Stimulated activated CD8-positive, alpha-beta memory T cell treated with anti-CD3 and anti-CD28 coated beads, Interleukin-4, amount 100 ng/mL, for 1 hour (primary cell): ENCODE measurements at places on chromosomes 12 and 14.

DNA sequence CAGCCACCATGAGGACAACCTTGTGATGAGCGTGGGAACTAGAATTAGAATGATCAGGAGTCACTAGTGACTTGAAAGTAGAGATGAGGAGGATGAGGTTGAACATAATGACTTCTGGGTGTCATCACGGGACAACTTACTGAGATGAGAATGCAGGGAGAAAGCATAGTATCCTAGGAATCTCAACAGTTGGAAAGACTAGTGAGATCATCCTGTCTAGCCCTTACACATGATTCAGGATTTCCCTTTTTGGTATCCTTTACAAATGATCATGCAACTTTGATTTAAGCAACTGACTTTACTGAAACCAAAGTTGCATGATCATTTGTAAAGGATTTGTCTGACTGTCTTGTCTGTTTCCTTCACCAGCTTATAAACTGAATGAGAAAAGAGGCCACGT, 51.8 kb upstream of the HIF1A start:
- DNase-seq, result no peak

- DNase-seq, result no peak
Observed at GRCh38 chr14:62158779-62159178, 396.6 kb downstream of the SNAPC1 start.

DNA sequence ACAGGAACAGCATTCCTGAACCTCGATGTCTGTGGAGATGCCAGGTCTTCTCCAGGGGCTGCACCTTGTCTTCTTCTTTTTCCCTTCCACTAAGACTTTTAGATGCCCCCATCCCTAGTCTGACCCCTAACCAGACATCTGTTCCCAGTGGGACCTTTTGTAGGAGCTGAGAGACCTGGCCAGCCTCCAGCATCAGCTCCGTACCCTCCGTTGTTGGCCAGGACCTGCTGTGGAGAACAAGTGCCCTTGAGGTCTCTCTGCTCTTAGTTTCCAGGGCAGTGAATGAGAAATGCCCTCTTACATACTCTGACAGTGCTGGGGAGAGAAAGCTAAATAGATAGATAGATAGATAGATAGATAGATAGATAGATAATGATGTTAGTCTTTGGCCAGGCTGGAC, 16.8 kb upstream of the SDR39U1 start:
- no peak for DNase-seq

DNA sequence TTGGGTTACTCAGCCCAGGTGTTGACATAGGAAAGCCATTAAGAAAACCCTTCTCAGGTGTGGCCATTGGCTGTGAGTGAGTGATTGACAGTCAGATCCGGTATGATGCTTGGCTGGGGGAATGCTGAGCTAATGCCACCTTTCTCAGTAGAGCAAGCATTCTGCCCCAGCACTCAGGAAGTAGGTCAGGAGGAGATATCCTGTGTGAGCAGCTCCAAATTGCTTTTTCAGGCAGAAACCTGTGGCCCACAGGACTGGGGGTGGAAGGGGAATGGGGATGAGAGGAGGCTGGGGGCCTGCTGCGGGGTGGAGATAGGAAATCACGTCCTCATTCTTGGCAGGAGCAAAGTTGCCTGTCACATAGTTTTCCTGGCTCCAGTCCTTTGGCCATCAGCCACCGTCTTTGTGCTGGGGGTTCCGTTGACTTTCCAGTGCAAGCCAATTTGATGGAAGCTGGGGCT, 55.7 kb downstream of the NINJ2 start:
- DNase-seq, result no peak

DNA sequence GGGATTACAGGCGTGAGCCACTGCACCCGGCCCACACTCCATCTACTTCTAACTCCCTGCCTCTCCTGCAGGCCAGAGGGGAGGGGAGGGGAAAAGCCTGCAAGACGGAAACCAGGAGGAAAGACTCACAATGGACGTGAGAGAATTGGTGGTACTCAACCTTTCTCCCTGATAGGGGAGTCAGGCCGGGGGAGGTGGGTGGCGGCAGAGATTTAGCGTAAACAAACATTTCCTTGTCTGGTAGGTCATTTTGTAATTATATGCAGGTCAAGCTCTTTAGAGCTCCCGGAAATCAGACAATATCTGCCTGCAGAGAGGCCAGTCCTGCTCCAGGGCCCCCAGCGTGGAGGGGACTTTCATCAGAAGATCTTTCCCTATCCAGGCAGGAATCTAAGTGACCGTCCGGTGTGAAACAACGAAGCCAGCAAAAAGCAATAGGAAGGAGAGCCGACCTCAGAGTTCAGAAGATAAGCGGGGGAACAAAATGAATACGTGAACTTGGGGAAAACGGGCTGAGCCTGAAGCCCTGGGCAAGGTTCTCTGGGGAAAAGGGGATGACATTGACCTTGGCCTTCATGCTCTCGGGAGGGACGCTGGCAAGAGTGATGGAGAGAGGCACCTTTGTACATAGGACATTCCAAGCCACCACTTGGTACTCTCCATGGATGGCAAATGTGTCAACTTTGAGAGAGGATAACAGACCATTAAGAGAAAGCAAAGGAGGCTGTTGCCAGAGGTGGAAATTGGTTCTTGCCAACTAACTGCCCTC, 62.3 kb downstream of the SPRING1 start:
- DNase-seq, result no peak

DNA sequence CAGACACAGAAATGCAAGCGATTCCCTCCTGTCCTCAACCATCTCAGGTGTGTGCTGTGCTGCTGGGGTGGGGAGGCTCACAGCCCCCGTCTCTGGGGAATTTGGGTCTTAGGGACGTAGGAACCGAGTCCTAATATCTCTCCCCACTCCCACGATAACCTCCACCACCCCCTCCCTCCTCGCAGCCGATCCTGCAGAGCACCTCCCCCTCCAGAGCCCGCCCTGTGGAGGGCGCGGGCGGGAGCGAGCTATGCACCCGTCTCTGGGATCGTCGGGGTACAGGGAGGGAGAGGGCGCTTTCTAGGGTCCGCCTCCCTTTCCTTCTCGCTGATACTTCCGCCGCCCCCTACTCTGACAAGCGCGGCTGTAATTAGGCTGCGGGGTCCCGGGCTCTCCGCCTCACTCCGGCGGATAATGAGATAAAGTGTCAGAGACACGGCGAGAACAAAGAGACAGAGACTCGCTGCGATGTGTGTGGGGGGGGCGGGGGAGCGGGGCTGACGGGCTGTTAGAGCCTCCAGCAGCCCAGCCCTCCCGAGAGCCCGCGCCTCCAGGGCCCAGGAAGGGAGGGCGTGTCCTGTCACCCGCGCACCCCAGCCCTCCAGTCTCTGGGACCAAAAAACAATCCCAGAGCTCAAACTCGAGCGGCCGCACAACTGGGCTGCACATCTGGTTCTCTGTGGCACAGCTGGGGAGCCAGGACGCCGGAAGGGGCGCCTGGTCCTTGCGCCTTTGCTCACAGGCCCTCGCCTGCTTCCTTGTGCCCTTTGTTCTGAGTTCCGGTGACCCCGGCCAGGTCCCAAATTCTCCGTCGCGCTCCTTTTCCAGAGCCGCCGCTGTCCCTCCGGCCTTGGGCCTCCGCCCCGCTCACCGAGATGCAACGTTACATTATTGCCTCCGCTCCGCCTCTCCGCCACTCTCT, 8.7 kb downstream of the SHMT2 start:
- DNase-seq, result no peak

- no peak for DNase-seq
Observed at GRCh38 chr14:69289811-69290520, 30.0 kb downstream of the GALNT16 start.

DNA sequence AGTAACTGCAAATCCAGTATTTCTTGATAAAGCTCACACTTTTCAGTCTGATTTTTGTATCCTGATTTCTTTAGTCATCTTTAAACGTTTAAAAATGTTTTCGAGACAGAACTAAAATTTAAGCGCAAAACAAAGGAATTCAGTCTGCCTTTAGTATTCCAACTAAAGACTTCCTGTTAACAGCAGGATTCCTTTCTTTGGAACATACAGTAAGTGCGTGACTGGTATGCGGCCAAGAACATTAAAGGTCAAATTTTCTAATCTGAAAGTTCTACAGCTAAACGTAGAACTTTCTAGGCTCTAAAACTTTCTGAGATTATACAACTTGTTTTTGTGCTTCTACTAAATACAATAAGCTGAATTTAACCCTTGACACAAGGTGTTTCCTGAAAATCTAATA, 9.9 kb downstream of the SAV1 start:
- DNase-seq, result no peak

DNA sequence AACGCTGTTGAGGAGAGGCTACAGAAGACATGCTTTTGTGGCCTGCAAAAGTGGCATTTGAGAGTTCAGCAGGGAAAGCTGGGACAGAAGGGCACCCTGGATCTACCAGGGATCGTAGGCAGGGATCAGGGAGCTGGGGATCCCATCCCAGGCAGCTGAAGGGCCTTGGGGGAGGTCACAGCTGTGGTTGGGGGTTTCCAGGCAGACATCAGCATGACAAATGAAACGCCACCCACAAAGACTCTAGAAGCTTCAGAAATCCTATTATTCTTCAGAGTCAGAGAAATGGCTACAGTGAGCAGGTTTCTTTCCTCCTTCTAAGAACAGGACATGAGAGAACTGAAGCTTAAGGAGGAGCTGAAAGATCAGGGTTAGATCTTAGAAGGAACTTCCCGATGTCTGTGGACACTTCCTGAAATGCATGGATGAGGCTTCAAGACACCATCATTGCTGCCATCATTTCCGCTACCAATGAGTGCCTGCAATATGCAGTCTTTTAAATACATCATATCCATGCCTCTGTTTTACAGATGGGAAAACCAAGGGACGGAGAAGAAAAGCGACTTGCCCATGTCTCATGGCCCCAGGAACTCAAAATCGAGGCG, 104.3 kb downstream of the RBM19 start:
- no peak for DNase-seq

- DNase-seq, result no peak
Observed at GRCh38 chr12:28618171-28618570, 427.9 kb downstream of the CCDC91 start.

DNA sequence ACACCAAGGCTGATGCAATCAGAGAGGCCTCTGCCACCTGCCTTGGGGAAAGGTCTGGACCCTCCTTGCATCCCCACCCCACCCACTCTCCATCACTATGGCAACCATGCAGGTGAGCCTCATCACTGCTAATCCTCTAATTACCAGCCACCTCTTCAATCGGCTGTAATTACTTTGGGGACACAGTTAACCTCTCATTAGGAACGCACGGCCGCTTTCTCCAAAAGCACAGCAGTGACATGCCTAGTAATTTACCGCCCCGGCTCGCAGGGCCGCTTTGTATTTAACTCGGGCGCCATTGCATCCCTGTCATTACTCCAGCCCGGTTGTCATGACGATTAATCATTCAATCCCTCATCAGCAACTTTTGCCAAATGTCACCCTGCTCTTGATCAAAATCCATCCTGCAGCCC, 36.3 kb upstream of the FAM222A start:
- DNase-seq, result no peak

DNA sequence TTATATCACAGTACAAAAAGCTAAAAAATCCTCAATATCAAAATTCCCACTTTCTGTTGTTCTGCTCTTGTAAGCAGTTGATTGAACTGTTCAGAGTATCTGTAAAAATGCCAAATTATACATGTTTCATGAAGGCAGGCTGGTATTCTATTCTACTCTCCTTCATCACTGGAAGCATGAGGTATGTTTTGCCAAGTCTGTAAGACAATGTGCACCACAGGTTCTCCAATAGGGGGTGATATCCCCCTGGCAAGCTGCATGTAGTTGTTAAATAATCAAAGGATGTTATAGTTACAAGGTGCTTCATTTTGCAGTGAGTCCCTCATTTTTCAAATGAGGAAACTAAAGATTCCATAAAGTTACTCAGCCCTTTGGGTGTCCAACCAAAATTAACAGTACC, 15.1 kb upstream of the NEK9 start:
- DNase-seq, result no peak

- no peak for DNase-seq
Observed at GRCh38 chr14:59277659-59278058, 89.2 kb downstream of the DAAM1 start.

DNA sequence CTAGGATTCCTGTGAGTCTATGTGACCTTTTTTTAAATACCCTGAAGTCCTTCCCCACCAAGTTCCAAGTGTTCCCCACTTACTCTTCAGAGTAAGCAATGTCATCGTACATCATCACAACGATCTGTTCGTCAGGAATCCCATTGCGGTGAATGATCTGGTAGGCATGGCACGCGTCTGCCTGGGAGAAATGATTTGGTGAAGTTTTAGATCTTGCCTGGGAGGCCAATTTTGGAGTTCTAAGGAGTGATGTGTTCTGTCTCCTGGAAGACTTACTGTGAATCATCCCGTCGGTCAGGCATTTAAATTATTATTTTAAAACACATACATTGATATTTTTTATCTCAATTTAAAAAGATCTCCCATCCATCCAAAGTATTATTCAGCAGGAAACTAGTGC, 29.8 kb downstream of the LGMN start:
- no peak for DNase-seq

DNA sequence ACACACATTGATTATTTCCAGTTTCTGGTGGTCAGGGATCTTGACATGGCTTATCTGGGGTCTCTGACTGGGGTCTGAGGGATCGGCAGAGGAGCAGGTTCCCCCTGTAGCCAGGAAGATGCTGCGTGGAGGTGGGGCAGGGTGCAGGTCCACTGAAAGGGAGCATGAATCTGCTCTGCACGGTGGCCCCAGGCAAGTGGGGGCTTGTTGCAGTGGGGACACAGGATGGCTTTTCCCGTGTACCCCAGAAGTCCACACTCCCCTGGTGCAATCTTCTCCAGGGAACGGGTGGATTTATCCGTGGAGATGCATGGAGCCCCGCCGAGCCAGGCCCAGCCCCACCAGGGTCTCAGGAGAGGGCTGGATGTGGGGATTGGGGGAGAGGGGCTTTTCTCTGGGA, 210.4 kb upstream of the C14orf180 start:
- DNase-seq, result no peak

DNA sequence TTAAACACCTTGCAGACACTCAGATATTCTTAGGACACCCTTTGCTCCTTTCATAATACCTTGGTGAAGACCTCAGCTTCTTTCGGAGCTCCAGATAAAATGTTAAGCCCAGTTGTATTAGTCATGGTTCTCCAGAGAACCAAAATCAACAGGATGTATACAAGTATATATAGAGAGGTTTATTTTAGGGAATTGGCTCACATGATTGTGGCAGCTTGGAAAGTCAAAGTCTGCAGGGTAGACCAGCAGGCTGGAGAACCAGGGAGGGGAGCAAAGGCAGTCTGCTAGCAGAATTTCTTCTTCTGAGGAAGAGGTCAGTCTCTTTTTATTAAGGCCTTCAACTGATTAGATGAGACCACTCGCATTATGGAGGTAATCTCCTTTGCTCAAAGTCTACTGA, 6.9 kb upstream of the IGF1 start:
- DNase-seq, result no peak

GRCh38 chr12:100668945-100669536, 95.6 kb downstream of the GAS2L3 start:
- no peak for DNase-seq

GRCh38 chr12:91926848-91927247, 218.8 kb downstream of the BTG1 start:
- no peak for DNase-seq

GRCh38 chr12:96501133-96501761, 11.9 kb downstream of the CFAP54 start:
- no peak for DNase-seq

- DNase-seq, result no peak
Observed at GRCh38 chr12:123404581-123404980, 20.6 kb downstream of the KMT5A start.
